Right renal pelvis (tissue), 4 donors: ENCODE measurements at places on chromosomes 1 and 21.

DNA sequence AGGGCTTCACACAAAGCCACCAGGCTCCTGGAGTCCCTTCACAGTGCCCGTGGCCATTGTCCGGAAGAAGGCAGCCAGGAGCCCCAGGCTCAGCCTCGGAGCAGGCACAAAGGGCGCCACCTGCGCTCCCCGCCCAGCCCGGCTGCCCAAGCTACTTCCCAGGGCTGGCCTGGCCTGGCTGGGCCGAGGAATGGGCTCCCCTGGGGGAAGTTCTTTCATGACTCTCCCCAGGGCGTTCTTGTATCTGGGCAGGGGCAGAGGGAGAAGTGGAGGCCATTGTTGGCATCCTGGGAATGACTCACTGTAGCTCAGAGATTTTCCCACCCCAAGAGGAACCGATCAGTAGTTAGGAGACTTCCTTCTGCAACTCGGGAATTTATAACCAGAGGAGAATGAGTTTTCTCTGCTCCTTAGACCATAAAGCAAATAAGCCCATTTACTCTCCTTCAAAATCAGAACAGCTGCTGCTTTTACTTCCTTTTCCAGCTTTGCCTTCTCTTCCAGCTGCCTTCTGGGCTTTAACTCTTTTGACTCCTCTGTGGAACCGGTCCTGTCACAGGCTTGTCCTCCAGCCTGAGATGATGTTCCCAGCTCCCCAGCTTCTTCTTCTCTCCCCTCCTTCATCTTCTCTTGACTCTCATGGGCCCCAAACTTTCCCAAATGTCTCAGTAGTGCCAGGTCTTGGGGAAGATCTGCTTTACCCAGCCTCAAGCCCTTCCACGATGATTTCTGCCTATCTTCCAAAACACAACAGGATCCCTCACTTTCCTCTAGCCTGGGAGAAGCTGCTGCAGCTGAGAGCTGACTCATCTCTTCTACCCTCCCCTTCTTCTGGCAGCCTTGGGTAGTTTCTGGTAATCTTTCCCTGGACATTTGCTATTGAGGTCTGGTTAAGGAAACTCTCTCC, 118.7 kb upstream of the CD34 start:
- DNase-seq = no peak

DNA sequence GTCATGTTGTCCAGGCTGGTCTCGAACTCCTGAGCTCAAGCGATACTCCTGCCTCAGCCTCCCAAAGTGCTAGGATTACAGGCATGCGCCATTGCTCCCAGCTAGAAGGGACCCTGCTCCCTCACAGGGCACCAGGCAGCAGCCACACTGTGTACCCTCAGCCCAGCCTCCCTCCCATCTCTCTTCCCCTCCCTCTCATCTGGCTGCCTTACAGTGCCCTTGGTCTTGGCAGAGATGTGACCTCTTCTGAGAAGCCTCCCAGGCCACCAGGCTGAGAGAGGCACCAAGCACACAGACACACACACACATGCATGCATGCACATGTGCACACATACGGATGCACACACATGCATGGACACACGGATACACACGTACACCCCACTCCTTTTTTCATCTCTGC, 25.0 kb downstream of the EPHA2 start:
- DNase-seq = no peak

DNA sequence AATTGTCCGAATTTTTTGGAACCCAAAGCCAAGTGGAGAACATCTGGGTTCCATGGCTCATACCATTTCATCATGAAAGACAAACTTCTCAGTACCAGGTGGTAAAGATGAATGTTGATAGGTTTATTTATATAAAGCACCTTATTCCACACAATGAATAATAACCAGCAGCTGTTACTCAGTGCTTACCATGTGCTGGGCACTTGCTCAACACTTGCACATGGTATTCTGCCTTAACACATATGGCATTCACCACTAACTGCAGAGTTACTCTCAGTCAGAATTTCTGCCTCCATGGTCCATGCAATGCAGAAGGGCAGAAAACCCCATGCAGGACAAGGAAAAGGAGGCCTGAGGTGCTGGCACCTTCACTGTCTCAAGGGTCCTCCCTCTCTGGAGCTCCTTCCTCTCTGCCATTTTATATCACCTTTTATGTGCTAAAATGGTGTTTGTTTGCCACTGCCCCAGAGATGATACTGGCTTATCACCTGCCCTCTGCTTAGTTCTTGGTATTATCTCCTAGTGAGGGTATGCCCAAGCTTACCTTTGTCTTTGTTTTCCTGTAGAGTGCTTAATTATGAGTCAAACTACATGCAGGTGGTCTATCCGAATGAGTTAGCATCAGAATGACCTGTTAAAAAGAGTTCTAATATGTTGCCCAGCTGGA, 76.7 kb upstream of the ZNF326 start:
- DNase-seq = no peak

DNA sequence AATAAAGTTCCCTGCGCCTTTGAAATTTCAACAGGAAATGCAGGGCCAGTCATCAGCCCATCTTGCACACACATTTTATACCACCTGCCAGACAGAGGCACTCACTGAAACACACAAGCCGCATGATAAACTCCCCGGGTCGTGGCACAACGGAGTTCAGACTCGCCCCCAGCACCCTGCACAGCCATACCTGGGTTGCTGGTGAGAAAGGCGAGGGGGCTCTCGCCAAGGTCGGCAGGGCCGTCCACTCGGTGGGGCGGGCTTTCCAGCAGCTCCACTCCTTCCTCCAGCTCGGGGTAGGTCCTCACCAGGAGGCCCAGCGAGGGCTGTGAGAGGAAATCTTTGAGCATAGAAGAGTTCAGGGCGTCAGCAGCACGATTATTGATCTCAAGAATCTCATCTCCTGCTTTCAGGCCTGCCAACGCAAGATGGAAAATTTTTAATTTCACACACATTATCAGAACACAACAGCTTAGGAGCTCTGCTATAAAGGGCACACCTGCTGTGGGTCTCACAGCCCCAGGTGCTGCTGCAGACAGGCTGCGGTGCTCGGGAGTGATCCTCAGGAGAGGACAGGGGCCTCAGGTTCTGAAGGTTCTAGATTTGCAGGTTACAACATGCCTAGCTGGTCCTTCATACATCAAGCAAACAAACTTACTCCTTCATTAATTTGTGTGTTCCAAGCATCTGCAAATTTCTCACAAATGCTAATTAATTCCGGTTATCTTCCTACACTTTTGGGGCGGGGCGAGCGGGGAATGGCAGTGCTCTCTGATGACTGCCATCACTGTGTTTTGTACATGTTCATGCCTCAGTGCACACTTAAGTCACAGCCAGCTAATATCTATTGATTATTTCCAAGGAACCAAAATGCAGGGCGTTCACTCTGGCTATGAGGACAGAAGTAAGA, 144.2 kb upstream of the KRTAP19-8 start:
- DNase-seq = no peak

- DNase-seq = no peak
These were observed 42.1 kb downstream of the MYOM3 start for GRCh38 chr1:24069817-24070216.

DNA sequence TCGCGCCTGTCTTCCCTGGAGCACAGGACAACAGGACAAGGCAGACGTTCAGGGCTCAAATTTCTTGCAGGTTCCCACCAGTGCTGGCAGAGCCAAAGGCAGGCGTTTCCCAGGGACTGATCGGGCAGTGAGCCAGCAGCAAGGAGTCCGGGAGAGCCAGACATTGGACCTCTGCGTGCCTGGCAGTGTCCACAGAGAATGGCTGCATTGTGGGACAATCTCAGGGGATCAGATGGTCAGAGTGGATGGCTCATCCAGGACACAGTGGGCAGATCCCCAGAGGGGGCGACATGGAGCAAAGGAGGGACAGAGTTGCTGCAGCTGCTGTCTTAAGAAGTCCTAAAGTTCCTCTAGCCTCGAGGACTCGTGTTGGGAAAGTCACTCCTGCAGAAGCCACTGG, 4.6 kb downstream of the TMEM63A start:
- no peak for DNase-seq

DNA sequence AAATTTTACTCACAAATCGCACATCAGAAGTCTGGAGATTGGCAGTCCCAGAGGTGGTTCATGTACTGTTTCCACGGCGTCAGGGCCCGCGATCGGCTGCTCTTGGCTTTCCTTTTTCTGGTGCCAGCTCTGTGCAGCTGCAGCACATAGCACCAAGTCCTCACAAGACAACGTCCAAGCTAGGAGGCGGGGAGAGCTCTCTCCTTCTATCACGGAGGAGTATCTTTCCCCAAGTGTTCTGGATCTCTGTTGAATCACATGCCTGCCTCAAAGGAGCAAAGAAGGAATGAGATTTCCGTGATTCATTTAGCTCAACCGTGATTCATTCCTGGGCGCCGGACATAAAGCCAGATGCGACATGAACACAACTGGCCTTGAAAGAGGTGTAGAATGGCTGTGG, 25.5 kb downstream of the MT1HL1 start:
- DNase-seq = no peak

DNA sequence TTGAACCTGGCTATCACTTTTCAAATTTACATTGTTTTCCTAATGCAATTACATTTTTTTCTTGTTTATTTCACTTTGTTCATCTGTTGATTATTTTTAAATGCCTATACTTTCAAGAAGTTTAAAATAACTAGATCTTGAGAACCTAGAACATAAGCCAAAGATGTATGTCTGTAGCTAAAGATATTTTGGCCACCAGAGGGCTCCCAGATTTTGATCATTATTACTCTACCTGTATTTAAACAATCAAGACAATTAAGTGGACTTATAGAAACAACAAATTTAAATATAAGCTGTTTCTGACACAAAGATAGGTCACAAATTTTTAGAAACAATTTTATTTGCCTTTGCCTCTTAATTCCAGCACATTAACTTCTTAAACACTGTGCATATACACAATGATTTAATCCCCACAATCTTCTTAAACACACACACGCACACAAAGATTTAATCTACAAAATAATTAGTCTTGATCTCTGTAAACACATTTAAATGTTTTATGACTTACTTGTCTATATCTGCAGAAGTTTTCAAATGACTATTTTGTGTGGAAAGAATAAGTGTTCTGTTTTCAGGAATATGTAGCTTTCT, 380.0 kb downstream of the DSCAM start:
- peak; percentile 10 for DNase-seq

GRCh38 chr1:31663622-31664452, 19.2 kb upstream of the PEF1 start:
- no peak for DNase-seq

DNA sequence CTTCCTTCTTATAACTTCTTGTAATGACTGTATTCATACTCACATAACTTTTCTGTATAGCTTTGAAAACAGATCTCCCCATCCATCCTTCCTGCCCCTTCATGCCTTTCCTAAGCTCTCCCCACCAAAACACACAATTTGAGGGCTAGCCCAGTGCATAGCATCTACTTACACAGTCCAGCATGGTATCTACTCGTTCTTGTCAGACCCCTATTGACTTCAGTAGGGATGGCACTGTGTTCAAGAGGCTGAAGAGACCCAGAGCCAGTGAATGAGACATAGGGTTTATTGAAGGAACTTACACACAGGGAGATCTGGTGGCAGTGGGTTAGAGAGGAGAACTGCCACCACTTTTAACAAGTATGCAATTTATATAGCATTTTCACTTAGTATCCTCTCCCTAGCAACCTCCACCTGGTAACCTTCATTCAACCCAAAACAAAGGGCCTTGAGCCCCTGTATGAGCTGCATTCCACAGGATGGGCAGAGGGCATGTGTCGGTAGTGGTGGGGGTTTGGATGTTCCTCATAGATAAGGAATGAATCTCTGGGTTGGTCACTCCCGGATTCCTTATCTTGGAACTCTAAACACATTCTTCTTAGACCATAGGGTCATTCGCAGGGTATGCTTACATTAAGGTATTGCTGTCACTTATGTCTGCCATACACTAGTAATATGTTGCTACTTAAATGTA, 64.9 kb upstream of the GNG12 start:
- no peak for DNase-seq

GRCh38 chr1:183832459-183832858, 27.5 kb downstream of the RGL1 start:
- no peak for DNase-seq

DNA sequence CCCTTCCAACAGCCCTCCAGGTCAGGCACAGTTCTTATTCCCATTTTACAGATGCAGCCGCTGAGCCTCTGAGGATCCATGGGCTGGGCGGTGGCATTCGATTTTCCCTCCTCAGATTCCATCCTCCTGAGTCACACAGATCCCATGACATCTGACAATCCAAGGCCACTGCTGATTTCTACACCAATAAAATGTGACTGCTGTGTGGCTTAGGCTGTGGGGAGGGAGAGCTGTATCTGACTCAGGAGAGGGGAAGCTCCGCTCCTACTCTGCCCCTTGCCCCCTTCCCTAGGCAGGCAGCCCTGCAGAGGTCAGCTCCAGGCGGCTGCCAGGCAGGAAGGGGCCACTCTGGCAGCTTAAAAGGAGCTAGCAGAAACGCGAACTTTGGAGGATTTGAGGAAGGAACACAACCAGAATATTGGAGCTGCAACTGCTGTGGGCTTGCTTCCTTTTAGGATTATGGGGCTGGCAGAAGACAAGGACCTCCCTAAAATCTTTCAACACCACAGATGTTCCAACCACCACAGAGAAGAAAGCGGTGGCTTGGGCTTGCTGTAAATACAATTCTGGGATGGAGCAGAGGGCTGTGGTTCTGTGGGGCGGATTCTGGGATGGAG, 50.0 kb downstream of the MRPL37 start:
- no peak for DNase-seq
